ENCODE measurements at places on chromosomes 1 and 21.

DNA sequence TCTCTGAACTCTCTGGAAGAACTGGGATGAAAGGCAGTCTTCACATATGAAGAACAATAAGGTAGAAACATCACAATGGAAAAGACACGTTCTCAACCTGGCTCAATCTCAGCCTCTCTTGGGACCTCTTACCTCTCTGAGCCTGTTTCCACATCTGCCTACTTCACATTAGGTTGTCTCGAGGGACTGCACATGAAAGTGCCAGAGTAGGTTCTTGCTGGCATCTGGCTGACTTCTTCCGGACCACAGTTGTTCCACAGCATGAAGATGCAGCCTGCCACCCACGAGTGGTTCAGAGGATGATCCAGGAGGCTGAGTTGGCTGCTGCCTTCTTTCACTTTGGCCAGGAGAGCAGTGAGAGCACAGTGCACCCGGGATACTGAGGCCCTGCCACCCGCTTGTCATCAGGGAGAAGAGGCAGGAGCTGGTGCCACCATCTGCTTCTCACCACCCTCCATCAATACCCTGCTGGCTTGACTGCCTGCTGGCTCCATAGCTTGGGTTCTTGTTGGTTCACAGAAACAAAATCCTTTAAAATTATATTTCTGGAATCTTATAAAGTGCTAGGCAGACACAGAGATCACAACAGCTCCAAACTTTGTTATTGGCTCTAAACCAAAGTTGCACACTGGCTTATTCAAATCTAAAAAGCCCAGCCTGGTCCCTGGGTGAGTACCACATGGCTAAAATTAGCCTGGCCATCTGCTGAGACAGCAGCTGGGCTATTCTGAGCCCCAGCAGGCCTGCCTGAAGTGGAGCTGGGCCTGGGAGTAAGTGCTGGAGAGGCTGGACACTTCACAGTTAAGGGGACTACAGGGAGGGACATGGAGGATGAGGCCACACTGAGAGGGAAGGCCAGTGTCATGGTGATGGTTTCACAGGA lies 46.9 kb upstream of the LIN9 start:
- DNase-seq = no peak

GRCh38 chr1:226397011-226397926 lies 10.6 kb downstream of the PARP1 start:
- no peak for DNase-seq

GRCh38 chr1:185440877-185441276 lies 123.8 kb upstream of the IVNS1ABP start:
- no peak for DNase-seq

DNA sequence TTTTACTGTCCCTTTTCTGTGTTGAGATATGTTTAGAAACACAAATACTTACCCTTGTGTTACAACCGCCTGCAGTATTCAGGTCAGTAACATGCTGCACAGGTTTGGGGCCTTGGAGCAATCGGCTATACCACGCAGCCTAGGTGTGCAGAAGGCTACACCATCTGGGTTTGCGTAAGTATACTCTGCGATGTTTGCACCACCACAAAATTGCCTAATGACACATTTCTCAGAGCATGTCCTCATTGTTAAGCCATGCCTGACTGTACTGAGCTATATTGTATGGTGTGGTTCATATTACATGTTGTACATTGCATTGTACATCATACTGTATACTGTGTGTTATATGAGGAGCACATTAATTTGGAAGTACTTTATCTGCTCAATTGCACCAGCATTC lies 247.4 kb downstream of the RHOU start:
- DNase-seq = no peak
